ENCODE measurements at places on chromosomes 11 and 22. TPM values are rescaled to one million over a fixed set of nuclear protein-coding genes. Genes with fewer than 3 reads are reported as not detected.

The PICK1 gene
- total RNA-seq = 6.5 TPM

The FGF4 gene
- not detected for total RNA-seq

DNA sequence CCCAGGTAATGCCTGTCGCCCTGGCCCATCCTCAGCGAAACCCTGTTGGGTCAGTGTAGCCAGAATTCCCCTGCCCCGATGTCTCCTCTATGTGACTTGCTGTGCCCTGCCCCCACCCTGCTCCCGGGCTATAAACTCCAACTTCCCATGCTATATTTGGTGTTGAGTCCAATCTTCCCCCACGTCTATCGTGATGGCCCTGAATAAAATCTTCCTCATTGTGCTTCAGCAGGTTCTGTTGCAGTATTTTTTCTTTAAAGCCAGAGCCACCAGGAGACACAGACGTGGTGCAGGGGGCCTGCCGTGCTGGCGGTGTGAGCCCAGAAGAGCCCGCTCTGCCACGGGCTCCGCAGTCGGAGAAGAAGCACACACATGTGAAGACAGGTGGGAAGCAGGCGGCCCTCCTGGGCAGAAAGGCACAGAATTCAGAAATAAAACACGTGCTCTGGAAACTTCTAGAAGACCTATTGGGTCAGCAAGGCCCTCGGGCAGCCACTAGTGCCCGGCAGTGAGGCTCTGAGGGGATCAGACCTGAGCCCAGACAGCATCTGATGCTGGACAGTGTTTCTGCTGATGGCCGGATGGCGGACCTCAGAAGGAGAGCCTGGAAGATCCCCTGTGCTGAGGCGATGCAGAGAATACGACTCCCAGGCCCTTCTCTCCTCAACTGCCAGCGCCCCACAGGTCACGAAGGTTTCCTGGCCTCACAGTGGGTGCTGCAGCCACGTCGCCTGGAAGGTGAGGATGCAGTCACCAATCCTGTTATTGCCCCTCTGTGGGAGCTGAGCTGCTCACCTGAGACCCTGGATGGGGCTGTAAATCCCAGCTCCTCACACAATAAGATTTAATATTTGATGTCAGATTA is 501.9 kb downstream of the BRD1 start:
- DNase-seq = no peak

DNA sequence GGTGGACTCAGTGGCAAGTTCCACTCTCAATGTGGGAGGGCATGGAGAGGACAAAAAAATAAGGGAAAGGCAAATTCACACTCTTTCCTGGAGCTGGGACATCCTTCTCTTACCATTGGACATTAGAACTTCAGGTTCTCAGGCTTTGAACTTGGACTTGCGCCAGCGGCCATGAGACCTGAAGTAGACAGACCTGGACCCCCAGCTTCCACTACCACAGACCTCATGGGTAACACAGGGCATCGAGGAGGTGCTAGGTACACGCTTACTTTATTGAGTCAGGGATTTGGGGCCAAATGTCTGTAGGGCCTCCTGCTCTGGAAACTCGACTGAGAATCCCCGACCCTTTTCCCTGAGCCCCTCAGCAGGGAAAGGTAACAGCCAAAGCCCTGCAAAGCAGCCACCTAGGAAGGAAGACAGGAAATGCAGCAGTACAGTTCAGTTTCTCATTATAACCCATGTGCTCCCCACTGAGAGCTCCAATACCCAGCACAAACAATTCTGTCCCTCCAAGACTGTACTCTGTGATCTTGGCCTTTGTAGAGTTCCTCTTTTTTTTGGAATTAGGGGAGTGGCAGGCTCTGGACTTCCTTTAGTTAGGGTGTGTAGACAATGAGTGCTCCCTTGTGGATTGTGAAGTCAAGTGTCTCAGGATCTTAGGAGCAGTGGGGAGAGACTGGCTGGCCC is 5.7 kb downstream of the CHRNA10 start:
- DNase-seq = no peak

- DNase-seq = peak; percentile 9
These were observed 237.3 kb upstream of the CADM1 start for GRCh38 chr11:115741376-115742107.

DNA sequence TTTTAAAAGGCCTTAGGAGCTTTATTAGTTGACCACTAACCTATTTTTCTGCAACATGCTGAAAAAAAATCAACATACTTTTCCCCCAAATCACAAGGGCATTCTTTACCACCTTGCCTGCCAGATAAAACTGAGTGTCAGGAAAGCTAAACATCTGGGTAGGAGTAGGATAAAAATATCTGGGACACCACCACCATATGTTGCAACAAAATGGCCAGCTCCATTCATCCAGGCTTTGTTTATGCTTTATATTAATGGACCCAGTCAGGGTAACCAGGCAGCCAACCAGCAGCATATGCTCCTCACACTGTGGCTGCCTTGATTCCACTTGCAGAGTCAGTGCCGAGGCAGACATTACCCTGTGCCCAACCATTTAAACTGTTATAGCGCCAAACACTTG is 1024.5 kb downstream of the LRRC4C start:
- no peak for DNase-seq

DNA sequence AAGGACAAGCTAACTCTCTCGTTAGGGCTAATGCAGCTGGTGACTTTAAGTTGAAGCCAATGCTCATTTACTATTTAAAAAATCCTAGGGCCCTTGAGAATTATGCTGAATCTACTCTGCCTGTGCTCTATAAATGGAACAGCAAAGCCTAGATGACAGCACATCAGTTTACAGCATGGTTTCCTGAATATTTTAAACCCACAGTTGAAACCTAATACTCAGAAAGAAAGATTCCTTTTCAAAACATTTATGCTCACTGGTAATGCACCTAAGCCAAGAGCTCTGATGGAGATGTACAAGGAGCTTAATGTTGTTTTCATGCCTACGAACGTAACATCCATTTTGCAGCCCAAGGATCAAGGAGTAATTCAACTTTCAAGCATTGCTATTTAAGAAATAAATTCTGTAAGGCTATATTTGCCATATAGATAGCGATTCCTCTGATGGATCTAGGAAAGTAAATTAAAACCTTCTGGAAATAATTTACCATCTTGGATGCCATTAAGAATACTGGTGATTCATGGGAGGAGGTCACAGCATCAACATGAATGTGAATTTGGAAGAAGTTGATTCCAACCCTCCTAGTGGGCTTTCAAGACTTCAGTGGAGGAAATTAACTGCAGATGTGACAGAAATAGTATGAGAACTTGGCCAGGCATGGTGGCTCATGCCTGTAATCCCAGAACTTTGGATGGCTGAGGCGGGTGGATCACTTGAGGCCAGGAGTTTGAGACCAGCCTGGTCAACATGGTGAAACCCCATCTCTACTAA is 14.5 kb downstream of the XNDC1N start:
- DNase-seq = no peak

GRCh38 chr11:7775689-7776088 is 21.1 kb downstream of the OR5P2 start:
- DNase-seq = no peak

DNA sequence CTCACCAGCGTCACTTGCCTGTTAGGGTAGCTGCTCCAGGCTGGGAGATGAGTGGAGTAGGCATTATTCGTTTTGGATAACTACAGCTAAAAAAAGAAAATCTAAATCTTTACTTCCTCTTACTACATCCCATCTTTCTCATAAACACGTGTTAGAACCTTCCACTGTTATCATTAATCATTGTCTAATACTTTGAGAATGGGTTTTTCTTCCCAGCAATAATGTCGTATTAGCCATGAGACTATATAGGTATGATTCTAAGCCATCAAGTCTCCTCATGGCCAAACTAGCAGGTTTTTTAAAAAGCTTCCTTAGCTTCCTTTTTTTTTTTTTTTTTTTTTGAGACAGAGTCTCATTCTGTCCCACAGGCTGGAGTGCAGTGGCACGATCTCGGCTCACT is 3.9 kb upstream of the TEF start:
- no peak for DNase-seq

DNA sequence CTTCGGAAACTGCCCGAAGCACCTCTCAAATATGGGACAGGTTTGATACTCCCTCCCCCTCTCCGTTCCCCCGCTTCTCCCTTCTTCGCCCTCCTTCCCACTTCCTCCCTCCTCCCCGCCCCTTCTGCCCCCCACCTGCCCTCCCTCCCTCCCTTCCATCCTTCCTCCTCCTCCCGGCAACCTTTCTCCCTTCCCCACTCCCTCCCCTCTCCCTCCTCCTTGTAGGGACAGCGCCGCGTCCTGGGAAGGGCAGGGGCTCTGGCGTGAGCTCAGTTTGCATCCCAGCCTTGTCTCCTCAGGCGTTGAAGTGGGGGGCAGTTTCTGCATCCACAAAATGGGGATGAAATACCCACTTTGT is 6.1 kb upstream of the NFAM1 start:
- no peak for DNase-seq

- DNase-seq = no peak
These were observed 13.0 kb upstream of the TUB start for GRCh38 chr11:8067929-8068575.

DNA sequence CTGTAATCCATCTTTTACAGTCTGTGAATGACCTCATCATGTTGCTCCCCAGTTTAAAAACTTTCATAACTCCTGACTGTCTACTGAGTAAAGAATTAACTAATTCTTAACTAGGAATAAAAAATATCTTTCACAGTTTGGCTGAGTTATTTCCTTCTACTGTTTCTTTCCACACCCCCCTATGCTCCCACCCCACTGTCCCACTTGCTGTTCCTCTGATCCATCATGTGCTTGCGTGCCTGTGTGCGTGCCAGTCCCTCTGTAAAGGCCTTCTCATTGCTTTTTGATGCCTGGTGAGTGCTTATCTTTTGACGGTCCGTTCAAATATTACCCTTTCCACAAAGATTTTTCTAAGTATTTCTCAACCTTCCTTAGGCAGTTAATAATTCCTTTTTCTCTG is 55.6 kb downstream of the ATG16L2 start:
- DNase-seq = no peak

DNA sequence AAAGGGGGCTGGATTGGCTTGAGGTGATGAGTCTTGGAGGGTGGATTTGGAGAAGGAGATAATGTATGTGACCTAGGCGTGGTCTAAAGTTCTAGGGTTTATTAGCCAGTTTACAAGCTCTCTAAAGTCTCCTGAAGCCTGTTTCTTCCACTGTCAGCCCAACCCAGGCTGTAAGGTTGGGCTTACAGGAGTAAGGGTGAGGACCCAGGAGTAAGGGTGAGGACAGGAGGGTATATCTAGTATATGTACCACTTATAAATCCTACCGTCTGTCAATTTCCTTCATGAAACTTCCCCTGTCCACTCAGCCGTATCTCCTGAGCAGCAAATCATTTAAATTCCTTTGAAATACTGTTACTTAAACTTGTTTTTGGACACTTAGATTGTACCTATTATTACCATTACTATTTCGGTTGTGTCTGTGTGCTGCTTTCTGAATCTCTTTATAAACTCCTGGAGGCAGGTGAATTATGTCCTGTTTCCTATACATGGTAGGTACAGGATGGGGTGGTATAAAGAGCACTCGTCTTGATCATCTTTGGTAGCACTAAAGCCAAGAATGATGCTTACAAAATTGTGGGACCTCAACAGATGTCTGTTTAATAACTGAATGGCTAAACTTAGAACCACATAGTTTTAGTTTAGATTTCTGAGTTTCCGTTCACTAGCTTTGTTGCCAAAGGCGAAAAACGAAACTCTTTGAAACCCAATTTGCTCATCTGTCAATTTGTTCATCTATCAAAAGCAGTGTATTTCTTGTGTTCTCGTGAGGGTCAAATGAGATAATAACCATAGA is 192.0 kb downstream of the GRIK4 start:
- no peak for DNase-seq

- DNase-seq = peak; percentile 56
These were observed 59.6 kb downstream of the LRRC32 start for GRCh38 chr11:76610871-76611475.

The FXYD6 gene
- total RNA-seq = 7.3 TPM

DNA sequence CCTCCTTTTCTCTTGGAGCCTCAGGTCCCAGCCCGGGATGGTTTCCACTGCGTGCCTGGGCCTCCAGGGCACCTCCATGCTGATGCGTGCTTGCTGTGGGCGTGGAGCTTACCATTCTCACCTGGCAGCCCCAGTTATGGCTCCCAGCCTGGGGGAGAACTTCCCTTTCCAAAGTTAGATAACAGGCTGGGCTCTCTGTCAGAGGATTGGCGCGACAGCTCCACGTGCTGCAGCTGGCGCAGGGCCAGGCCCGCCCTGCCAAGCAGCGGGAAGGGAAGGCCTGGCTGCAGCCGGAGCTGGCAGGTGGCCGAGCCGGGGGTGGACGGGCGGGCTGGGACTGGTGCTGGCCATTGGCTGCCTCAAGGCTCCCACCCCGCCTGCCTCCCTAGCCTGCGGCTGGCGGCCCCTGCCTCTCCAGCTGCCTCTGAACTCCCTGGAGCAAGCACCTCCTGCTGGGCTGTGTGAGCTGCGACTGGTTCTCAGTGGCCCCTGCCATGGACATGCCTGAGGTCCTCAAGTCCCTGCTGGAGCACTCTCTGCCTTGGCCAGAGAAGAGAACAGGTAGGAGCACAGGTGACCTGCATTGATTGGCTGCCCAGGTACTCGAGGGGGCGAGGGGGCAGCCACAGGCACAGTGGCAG is 14.6 kb upstream of the TEF start:
- peak; percentile 83 for DNase-seq

DNA sequence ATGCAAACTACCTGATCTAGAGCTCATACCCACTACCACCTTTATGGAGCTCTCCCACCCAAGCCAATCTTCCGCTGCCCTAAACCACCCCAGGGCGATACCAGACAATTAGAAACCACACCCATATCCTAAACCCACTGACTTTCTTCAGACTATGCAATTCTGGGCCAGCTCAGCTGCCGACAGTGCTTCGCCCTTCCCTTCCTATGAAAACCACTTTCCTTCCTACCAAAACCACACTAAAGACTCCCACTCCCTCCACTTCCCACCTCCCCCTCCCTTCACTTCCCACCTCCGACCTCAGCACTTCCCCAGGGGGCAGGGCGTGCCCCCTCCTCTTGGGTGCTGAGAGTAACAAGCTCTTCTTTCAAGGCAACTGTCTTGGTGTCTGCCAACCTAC is 25.1 kb downstream of the B3GAT1 start:
- no peak for DNase-seq

GRCh38 chr11:60913793-60914632 is at the start of gene TMEM109:
Gene TMEM109, plus strand, starts transcription at chr11:60914158. Its CDS starts 5,536 bp downstream, at chr11:60919694.
- DNase-seq = peak; percentile 96

DNA sequence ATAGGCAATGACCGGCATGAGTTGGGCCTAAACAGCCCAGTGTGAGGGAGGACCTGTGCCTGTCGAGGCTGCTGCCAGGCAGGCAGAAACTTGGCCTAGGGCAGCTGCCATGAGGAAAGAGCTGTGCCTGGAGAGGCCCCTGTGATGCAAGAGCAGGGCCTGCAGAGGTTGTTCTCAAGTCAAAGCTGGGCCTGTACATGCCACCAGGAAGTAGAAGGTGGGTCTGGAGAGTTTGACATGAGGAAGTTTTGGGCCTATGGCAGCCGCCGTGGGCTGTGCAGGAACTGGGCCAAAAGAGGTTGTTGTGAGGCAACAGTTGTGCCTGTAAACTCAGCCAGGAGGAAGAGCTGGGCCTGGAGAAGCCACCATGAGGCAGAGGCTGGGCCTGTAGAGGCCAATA is 43.2 kb downstream of the OR4C45 start:
- DNase-seq = no peak

- no peak for DNase-seq
These were observed 242.3 kb upstream of the MTNR1B start for GRCh38 chr11:92727123-92727522.

Measured in dermis microvascular lymphatic vessel endothelial cell (primary cell).